ENCODE measurements at places on chromosomes 11 and 22. TPM values are rescaled to one million over a fixed set of nuclear protein-coding genes. Genes with fewer than 3 reads are reported as not detected.

The H19 gene
- total RNA-seq: 53.8 TPM

The HBB gene
- total RNA-seq: 59.9 TPM

The ST14 gene
- total RNA-seq: 139 TPM

The CAVIN3 gene
- total RNA-seq: 58.1 TPM

The OR52I1 gene
- not detected for total RNA-seq

The POU2AF1 gene
- total RNA-seq: 18.5 TPM

The GP1BB gene
- 1.9 TPM for total RNA-seq

The GLYAT gene
- total RNA-seq: 57.8 TPM

DNA sequence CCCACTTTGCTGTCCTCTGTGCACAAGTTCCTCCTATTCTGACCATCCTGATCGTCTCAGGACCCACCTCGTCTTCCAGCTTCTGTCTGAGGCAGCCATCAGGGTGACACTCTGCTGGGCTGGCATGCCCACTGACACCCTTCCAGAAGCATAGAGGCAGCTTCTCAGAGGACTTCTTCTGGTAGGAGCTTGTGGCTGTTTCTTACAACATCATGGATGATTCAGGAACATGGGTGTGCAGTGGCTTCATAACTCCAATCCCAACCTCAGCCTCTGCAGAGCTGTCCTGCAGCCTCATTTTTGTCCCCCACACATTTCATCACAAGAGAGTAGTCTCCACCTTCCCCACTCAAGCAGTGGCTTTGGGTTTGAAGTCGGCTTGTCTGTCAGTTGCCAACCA is 20.9 kb upstream of the CTR9 start:
- H3K27me3 ChIP-seq: no peaks in the 10 kb centered on the region
- H3K4me3 ChIP-seq: no peak overlapping the region
- no peaks in the 10 kb centered on the region for H3K36me3 ChIP-seq
- H3K4me1 ChIP-seq: no peaks in the 10 kb centered on the region
- DNase-seq: no peak

DNA sequence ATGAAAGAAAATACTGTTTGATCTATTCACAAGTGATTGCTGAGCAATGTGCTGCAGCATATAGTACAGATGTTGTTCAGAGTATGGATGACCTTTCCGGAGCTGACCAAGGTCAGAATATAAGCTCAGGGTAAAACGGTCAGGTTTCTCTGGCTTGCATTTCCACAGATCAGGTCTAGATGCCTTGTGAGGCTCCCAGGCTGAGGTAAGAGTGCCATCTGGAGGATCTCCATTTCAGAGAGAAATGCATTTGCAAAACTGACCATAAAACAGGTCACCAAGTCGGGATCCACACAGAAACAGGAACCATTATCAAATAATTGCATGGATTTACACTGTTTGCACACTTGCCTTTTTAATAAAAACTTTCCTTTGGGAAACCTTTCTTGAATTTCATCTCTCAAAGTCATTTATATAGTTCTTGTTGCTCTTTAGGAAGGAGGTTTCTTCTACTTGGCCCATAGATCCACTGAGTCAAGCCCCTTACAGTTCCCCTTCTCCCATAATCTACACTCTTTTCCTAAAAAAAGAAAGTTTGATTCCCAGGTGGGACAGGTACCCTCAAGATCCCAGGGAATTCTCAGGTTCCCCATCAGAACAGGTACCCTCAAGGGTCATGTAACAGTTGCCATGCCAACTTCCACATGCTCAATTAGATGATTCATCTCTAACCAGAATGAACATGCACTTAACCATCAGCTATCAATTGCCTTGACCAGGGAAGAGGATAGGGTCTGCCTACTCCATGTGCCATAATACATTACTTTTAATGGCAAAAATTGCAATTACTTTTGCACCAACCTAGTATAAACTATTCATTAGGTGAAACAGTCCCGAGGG is 25.0 kb upstream of the TMPRSS5 start:
- H3K27me3 ChIP-seq: no peaks in the 10 kb centered on the region
- no peak overlapping the region for H3K27ac ChIP-seq
- peaks cover 12% of the 10 kb centered on the region for H3K36me3 ChIP-seq
- no peaks in the 10 kb centered on the region for H3K4me1 ChIP-seq

- H3K27me3 ChIP-seq: no peaks in the 10 kb centered on the region
- no peak overlapping the region for H3K27ac ChIP-seq
- no peak for DNase-seq
Measured at GRCh38 chr22:45771711-45772110, 100.1 kb downstream of the ATXN10 start.

DNA sequence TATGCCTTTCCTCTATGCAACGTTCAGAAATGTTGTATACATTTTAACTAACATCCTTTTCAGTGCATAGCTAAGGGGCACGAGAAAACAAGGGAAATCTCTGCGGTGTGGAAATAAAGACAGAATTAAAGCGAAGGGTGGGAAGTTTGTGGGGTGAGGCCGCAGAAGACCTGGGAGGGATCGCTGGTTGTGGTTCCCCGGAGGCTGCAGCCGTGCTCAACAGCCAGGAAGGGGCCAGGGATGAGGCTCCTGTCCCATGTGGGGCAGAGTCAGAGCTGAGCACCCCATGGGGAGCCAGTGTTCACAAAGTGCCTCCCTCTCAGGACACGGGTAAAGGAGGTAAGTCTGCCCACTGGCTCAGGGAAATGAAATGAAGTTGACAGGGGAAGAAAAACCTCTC is 67.5 kb downstream of the MYEOV start:
- H3K27me3 ChIP-seq: no peaks in the 10 kb centered on the region
- no peak for DNase-seq
- H3K27ac ChIP-seq: no peak overlapping the region
- H3K36me3 ChIP-seq: no peaks in the 10 kb centered on the region
- H3K4me1 ChIP-seq: no peaks in the 10 kb centered on the region

DNA sequence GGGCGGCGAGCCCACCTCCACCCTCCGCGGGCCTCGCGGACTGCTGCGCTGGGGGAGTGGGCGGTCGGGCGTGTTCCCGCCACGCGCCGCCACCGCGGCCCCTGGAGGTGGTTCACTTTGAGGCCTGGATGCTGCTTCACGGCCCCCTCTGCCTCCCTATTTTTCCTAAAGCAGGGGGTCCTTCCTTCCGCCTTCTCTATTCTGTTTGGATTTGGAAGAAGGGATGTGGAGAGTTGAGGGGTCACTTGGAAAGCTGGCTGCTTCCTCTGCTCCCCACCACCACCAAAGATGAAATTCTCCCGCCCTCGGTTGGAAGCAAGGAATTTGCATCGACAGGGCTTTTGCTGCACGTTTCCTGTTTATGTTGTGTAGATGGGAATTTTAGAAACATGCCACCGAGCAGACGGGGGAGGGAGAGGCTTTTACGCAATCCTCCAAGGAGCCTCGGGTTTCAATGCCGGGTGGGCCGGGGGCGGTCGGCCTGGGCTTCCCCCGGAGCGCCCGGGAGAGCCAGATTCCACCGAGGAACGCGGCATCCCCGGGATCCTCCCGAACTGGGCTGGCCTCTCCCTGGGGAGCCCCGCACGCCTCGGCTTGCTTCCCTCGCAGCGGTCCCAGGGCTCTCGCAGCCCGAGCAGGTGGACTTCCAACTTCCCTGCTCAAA is 403 bp upstream of the SBF2 start:
- no peaks in the 10 kb centered on the region for H3K27me3 ChIP-seq
- H3K4me1 ChIP-seq: peaks cover 14% of the 10 kb centered on the region
- H3K4me3 ChIP-seq: peak overlapping the region; percentile 83
- DNase-seq: peak; percentile 77
- peak overlapping the region; percentile 98 for H3K27ac ChIP-seq
- no peaks in the 10 kb centered on the region for H3K36me3 ChIP-seq

DNA sequence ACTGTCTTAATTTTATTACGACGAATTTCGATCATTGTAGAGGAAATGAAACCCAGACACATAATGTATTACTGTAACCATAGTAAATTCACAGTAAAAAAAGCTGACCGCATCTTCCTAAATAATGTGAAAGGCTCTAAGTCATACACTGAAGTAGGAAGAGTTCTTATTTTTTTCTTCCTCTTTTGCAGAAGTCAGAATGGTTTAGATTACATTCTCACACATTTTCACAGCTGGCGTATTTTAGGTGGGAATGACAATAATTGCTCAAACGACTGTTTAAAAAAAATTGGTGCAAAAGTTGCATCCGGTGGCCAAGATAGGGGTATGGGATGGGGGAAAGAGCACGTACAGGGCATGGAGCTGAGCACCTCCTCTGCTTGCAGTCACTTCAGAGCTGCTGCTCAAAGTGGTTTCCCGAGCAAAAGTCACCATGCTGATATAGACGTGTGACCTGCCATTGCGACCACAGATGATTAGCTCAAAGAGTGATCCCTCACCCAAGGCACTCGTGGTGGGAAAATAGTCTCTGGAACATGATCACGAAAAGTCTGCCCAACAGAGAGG is 35.3 kb downstream of the MMP13 start:
- no peaks in the 10 kb centered on the region for H3K36me3 ChIP-seq
- no peak overlapping the region for H3K4me3 ChIP-seq
- no peak for DNase-seq

- no peaks in the 10 kb centered on the region for H3K4me1 ChIP-seq
- no peak overlapping the region for H3K27ac ChIP-seq
- no peaks in the 10 kb centered on the region for H3K36me3 ChIP-seq
- no peak for DNase-seq
- H3K4me3 ChIP-seq: no peak overlapping the region
Measured at GRCh38 chr11:86247608-86248007, 3.1 kb downstream of the EED start.

DNA sequence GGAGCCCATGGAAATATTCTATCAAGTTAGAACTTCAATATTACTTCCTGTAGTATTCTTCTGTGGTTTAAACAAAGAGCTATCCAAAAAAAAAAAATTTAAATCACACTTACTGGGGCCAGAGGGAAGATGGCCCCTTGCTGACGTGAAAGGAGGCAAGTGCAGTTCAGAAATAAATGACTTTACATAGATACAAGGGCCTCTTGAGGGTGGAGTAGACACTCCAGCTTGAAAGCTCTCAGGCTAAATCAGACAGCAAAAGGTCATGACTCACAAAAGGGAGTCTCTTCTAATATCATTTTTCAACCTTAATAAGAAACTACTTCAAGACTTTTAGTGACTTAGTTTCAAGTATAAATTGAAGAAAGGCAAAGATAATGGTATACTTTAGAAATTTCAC is 1160.3 kb downstream of the FAM181B start:
- H3K36me3 ChIP-seq: no peaks in the 10 kb centered on the region
- no peaks in the 10 kb centered on the region for H3K4me1 ChIP-seq
- no peak overlapping the region for H3K27ac ChIP-seq
- DNase-seq: no peak

DNA sequence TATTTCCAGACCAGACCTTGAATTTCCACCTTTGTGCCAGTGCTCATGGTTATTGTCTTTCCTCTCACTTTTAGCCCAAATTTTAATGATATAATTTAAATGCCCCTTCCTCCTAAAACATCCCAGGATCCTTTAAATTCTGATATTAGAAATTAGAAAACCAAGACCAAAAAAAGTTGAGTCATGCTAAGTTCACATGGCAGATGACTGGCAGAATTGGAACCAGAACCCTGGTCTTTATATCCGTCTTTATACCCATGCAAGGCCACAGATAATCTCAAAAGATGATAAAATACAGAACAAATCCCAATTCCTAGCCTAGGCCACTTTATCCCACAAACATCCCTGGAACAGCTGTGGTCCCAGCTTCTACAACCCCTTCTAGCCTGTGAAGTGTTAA is 26.5 kb downstream of the ADORA2A start:
- H3K27me3 ChIP-seq: no peaks in the 10 kb centered on the region
- DNase-seq: no peak
- H3K36me3 ChIP-seq: no peaks in the 10 kb centered on the region
- no peak overlapping the region for H3K27ac ChIP-seq

DNA sequence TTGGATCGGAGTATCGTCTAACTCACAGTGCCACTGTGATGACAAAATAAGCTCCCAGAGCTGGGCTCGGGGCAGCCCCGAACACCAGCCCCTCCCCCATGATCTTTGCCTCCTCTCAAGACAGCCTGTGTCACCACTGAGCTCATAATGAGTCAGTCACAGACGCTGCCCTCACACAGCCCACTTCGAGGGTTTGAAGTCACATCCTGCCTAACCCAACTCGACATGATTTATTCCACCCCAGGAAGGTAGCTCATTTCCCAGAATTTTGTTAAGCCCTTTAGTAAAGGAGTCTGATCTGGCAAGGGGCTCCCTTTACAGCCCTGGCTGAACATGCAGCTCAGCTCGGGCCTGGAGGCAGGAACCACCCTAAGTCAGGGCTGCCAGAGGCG is 22.8 kb downstream of the MYH9 start:
- DNase-seq: peak; percentile 78
- H3K4me3 ChIP-seq: no peak overlapping the region
- no peaks in the 10 kb centered on the region for H3K36me3 ChIP-seq

GRCh38 chr11:126054882-126055281 is 7.8 kb downstream of the CDON start:
- H3K27me3 ChIP-seq: no peaks in the 10 kb centered on the region
- H3K27ac ChIP-seq: no peak overlapping the region
- H3K36me3 ChIP-seq: no peaks in the 10 kb centered on the region
- DNase-seq: no peak

DNA sequence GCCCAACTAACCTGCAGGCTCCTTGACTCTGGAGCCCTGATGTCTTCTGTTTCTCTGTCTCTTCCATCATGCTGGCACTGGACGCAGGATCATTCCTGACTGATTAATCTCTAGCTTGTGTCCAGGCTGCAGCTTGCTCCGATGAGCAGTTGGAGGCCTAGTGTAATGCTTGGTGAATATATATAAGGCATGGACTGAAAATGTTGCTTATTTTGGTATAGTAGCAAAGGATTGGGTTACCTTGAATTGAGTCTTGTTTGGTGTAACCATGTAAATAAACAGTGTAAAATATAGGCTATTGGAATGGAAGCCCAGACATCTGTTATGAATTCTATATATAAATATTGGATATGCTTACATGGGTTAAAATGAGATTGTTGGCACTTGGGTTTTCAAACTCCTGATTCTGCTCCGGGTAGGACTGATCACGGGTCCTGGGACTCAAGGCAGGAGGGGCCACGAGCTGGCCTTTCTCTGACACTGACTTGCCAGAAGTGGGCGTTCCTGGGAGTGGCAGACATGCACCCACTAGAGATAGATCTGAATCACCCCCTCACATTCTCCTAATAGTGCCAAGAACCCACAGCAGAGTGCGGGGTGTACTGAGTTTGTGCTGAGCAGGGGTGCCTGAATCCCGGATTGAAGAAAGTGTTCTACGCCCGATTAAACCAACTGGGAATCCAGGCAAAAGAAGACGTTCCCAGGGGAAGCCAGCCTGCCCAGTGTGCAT is 25.8 kb downstream of the LRP5 start:
- H3K27ac ChIP-seq: no peak overlapping the region
- no peaks in the 10 kb centered on the region for H3K36me3 ChIP-seq
- H3K4me3 ChIP-seq: no peak overlapping the region
- H3K4me1 ChIP-seq: peaks cover 12% of the 10 kb centered on the region
- DNase-seq: no peak
- H3K27me3 ChIP-seq: no peaks in the 10 kb centered on the region

- no peaks in the 10 kb centered on the region for H3K27me3 ChIP-seq
- DNase-seq: no peak
- no peaks in the 10 kb centered on the region for H3K4me1 ChIP-seq
Measured at GRCh38 chr22:30667107-30667493, 575 bp downstream of the DUSP18 start.

GRCh38 chr22:47303161-47303890 is 540.9 kb downstream of the TBC1D22A start:
- H3K27ac ChIP-seq: no peak overlapping the region
- no peaks in the 10 kb centered on the region for H3K4me1 ChIP-seq
- H3K36me3 ChIP-seq: no peaks in the 10 kb centered on the region
- H3K4me3 ChIP-seq: no peak overlapping the region
- no peak for DNase-seq

- no peak overlapping the region for H3K27ac ChIP-seq
- no peaks in the 10 kb centered on the region for H3K27me3 ChIP-seq
- H3K4me1 ChIP-seq: peaks cover 3% of the 10 kb centered on the region
- no peak for DNase-seq
- H3K4me3 ChIP-seq: no peak overlapping the region
Measured at GRCh38 chr11:86159581-86159891, 85.0 kb upstream of the EED start.

All from kidney (tissue), 22 donors.